ENCODE measurements at places on chromosomes 11 and 22.

DNA sequence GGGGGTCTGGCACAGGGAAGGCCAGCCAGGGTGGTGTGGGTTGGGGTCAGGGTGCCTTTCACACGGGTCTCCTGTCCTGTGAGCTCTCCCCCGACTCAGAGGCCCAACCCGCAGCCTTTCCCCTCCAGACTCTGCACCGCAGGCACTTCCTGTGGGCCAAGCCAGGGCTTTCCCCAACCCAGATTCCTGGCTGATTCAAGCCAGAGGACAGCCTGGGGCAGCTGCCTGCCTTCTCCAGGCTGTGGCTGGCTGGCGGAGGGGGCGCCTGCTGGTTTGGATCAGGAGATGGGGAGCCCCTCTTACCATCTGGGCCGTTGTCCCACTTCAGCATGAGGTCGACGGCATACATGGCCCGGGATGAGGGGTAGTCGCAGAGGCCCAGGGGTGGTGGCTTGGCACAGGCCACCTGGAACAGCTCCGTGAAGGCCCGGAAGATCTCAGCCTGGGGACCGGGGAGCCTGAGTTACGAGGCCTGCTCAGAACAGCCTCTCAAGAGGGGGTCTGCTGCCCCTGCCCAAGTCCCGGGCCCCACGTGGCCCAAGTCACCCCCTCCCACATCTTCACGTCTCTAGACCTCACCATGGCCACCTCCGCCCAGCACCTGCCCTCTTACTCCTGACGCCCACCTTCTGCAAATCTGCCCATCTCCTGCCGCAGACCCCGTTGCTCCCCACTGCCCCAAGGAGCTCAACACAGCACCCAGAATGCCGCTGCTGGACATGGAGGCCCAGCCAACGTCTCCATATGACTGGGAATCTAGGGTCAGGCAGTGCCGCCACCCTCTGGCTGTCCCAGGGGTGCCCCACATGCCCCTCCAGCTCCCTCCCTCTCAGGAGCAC is 17.3 kb downstream of the TSPO start:
- DNase-seq, result no peak

DNA sequence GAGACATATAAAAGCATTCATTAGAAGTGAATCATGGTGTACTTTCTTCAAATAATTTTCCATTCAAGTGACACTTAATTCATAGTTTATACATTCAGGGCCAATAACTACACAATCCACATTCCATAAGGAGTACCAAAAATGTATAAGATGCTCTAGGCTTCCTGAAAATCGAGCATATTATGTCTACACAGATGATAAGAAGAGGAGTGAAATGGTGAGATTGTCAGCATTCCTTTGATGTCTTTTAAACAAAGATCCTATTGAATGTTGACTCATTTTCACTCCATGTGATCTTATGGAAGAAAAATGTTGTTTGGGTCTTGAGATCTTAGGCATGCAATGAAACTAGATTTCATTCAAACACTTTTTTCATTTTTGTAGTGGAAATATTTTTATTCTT is 843.2 kb downstream of the KCNA4 start:
- no peak for DNase-seq

- no peak for DNase-seq
Observed at GRCh38 chr11:121589946-121590537, 137.3 kb upstream of the SORL1-AS1 start.

- no peak for DNase-seq
Observed at GRCh38 chr11:68988491-68988890, 7.7 kb upstream of the MRGPRD start.

DNA sequence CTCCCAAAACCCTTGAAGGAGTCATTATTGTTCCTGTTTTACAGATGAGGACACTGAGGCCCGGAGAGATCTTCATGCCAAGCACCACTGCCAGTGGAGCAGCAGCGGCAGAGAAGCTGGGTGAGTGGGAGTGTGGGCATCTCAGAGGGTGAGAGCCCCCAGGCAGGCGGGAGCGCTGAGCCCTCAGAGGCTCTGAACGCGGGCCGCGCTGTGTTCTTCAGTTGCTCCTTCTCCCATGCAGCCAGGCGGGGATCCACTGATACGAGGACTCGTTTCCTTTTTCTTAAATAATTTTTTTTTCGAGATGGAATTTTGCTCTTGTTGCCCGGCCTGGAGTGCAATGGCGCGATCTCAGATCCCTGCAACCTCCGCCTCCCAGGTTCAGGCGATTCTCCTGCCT is 47.0 kb downstream of the TPBGL start:
- DNase-seq, result no peak

GRCh38 chr11:2569321-2569721 is 124.5 kb downstream of the KCNQ1 start:
- no peak for DNase-seq

DNA sequence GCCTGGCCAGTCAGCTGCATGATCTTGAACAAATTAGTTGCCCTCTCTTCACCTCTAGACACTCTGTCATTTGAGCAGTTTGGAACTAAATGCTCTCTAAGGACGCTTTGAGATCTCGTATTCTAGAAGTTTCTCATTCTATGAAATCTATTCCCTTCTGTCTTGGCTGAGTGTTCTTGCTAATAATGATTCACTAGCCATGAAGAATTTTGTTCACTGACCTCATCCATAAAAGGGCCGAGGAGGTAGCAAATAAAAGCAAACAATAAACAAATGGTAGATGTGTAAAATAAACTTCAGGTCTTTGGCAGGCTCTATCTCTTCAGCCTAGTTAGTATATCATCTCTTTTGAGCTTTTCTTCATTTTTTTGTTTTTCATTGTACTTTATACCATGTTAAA is 76.6 kb downstream of the USP35 start:
- DNase-seq, result no peak

- no peak for DNase-seq
Observed at GRCh38 chr22:25154667-25154999, 45.0 kb upstream of the CRYBB3 start.

- DNase-seq, result peak; percentile 74
Observed at GRCh38 chr22:30605449-30606110, 1.4 kb upstream of the TCN2 start.

DNA sequence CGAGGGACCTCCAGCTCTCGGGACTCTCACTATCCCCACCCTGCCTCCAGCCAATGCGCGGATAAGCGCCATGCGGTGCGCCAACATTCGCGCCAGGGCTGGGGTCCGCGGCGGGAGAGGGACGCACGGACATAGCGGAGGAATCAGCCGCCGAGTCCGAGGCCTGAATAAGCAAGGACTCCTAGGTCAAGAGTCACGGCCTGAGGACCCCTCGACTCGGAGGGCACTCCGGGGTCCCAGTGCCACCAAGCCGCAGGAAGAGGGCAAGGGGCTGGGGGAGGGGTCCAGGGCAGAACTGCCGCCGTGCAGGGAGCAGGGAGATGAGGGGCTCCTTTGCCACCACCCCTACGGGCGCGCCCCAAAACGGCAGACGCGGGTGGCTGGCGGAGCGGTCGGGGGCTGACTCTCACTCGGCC is 552 bp downstream of the DSCAML1 start:
- DNase-seq, result no peak
